KBM-7 (cell line): ENCODE measurements at places on chromosomes 3 and 15.
A peak's percentile ranks its signal among the peaks of the same experiment; 100 is the strongest.

DNA sequence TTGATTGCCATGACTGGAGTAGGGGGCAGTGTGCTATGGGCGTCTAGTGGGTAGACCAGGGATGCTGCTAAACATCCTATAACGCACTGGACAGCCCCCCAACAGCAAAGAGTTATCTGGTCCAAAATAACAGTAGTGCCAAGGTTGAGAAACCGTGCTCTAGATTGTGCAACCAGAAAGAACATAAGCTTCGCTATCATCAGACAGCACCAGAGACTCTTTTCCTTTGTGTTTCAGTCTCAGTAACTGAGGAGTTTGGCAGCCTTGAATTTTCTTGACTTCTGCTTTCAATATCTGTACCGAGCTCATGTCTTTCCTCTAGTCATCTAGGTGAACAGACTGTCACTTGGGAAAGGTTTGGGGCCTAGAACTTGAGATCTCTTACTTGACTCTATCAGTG, 8.8 kb downstream of the ARID3B start:
- no peak for DNase-seq

DNA sequence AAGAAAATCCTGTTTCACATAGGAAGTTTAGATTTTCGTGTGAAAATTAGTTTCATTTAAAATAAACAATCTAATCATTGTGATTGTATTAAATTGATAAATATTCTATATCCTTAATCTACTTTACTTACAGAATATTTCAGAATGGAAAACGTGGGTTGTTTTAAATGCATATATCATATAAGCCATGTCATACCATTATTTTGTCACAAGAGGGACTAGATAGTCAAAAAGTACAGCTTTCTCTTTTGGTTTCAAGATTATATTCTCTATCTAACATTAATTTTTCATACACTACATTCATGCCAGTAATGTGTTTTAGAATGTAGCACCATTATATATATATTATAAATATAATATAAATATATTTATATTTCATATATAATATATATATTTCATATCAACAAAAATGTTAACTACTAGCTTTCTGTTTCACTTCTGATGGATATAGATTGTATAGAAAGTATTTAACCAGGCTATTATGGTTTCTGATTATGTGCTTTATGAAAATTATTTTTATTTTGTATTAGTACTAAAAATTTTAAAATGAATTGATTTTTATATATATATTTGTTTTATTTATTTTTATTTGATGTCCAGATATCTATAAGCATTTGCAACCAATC, 45.3 kb downstream of the OSTN start:
- DNase-seq: peak; percentile 10

DNA sequence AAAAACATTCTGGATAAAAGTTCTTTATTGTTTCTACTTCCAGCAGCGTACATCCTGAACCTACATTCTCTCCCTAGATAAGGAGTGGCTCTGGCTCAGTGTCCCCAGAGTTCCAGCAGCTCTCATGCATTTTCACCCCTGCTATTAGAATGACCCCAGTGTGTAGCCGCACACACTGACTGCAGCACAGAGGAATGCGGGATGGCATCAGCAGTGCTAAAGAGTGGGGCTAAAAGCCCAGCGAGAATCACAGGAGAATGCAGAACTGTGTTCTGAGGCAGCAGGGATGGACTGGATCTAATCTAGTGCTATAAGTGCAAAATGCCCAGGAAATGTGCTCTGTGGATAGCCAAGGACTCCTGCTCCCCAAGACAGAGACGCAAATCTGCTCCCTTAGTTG, 66.4 kb upstream of the TJP1 start:
- no peak for DNase-seq

DNA sequence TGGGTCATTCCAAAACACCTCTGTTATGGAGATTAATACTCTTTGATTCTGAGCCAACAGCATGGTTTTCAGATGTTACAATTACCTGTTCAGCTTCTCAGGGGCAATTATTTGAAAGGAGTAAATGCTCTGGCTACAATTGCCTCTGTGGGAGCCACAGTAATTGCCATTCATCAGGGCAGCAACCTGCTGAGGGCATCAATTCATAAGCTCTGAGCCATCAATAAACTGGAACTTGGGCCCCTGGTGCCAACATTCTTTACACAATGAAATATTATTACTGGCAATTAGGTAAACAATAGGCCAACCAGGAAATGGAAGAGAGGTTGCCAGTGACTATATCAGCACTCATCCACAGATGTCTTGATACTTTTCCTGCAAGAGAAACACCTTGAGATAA, 660.8 kb downstream of the MECOM start:
- DNase-seq: no peak

GRCh38 chr15:26623071-26623470, 149.8 kb downstream of the GABRB3 start:
- DNase-seq: no peak

DNA sequence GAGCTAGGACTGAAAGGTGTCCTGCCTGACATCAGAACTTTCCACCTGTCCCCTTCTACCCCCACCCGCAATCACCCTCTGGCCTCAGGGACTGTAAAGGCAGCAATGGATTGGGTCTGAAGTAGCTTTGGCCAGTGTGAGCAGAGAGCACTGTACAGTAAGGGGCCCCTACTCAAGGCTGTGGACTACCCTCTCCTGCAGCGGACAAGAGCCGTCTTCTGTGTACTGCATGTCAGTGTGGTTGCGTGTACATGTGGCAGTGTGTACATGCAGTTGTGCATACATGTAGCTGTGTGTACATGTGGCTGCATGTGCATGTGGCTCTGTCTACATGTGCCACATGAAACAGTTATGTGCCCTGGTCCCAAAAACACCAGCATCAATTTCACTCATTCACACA, 205.9 kb upstream of the LINGO1 start:
- no peak for DNase-seq

- DNase-seq: peak; percentile 48
These were observed 10.2 kb downstream of the MRPS22 start for GRCh38 chr3:139353920-139354556.

DNA sequence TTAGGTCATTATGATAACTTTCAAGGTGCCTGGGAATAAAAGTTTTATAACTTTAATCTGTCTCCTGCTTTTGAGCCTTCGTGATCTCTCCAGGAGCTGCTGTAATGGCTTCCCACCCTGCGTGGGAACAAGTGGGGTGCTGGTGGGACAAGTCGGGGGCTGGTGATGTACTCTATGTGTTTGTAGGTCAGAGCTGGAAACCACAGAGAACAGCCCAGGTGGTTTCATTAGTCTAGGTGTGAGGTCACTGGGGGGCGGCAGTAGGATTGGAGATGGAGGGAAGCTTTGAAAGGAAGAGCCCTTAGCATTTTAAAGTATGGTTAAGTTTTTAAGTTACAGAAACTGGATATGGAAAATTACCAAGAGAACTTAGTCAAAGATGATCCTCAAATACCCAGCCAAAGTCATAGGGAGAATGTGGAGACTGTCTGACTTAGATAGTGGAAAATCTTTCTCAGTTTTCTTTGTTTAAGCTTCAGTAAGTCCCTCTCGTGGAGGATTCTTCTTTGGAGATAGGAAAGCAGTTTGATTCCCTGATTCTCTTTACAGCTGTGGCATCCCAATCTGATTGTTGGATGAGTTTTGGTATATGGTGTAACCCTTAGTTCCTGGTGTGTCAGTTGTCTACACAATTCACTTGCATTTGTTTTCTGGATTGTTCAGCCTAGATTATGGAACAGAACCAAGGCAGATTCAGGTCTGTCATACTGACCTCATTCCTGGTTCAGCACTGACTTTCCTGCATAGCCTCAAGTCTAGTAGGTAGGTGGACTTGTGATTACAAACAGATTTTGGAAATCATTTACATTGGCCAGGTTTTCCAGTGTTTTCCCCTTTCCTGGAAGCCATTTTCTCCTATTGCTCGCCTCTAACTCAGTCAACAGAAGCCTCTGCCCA, 115.6 kb downstream of the FNDC3B start:
- no peak for DNase-seq

GRCh38 chr3:189325454-189325853, 153.7 kb downstream of the TPRG1 start:
- no peak for DNase-seq

- DNase-seq: no peak
These were observed at the start of gene CAMK1 for GRCh38 chr3:9769426-9770275. CAMK1 (minus strand) TSS chr3:9769947; CDS start chr3:9767749, 2,198 bp downstream.

DNA sequence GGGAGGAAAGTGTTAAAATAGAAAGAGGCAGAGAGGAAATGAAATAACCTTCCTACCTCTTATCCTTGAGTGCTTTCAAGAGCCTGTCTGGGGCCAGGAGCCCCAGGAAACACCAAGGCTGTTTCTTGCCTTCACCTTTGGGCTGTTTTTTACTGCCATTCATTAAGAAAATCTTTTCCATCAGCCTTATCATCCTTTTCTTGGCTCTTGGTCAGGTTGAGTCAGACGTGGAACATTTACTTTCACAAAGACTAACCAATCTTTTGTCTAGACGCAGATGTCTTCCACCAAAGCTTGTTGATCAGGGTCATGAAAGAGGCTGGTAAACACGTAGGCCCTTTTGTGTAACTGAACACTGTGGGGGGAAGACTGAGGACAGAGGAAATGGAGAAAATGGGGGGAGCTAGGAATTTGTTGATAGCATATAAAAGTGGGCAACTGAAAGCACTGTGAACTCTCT, 151.0 kb upstream of the THBS1 start:
- no peak for DNase-seq

DNA sequence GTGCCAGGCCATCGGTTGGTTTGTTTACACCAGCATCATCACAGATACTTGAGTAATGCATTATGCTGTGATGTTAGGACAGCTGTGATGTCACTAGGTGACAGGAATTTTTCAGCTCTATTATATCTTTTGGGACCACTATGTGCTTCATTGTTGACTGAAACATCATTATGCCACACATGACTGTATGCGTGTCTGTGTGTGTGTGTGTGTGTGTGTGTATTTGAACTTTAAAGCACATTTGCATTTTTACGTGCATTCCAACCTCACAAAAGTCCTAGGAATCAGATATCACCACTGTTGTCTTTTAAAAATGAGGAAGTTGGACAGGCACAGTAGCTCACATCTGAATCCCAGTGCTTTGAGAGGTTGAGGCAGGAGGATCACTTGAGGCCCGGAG, 223.0 kb downstream of the TBL1XR1 start:
- DNase-seq: peak; percentile 19

GRCh38 chr3:177104299-177104992, 92.8 kb downstream of the TBL1XR1 start:
- DNase-seq: no peak

DNA sequence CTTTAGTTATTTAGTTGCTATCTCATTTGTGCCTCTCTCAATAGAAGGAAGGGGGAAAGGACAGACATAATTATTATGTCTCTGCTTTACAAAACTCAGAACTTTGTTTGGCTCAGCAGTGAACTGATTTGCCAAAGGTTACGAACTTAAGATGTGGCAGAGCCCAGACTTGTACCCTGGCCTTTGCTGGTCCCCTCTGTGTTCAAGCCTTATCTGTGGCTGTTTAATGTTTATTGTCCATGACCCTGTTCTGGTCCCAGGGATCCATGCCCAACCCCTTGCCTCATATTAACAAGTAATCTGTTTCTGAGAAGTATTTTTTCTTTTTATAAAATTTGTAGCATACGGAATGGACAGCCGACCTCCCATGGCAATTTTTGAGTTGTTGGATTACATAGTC, 10.7 kb downstream of the SNAPC5 start:
- DNase-seq: no peak

- DNase-seq: no peak
These were observed 139.3 kb downstream of the NFKBIZ start for GRCh38 chr3:101988596-101988995.

DNA sequence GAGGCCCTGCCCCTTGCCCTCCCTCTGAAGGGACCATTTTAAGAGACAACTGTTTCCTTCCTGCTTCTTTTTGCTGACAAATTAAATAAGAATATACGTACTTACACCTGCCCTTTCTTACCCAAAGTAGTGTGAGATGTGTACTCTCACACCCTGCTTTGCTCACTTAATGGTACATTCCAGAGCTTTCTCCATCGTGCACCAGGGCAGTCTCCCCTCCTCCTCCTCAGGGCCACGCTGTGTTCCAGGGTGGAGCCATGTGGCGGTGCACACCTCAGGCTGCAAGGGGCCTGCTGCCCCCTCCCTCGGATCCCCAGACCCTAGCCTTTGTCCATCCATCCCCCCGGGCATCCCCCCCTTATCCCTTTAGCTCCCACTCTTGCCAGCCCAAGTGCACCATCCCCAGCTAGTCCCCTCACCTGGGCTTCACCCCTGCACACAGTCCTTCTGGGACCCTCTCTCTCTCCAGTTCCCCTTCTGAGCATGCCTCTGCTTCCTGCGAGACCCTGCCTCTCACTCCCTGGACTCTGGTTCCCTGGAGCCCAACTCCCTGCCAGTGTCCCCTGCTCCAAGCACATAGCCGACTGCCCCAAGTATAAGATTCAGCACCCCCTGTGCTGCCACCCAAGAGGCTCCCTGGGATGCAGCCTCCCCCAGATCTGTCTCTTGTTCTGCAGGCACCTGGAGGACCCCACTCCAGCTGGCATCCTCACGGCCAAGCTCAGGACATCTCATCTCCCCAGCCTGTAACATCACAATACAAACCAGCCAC, 89.5 kb upstream of the IQSEC1 start:
- DNase-seq: no peak

DNA sequence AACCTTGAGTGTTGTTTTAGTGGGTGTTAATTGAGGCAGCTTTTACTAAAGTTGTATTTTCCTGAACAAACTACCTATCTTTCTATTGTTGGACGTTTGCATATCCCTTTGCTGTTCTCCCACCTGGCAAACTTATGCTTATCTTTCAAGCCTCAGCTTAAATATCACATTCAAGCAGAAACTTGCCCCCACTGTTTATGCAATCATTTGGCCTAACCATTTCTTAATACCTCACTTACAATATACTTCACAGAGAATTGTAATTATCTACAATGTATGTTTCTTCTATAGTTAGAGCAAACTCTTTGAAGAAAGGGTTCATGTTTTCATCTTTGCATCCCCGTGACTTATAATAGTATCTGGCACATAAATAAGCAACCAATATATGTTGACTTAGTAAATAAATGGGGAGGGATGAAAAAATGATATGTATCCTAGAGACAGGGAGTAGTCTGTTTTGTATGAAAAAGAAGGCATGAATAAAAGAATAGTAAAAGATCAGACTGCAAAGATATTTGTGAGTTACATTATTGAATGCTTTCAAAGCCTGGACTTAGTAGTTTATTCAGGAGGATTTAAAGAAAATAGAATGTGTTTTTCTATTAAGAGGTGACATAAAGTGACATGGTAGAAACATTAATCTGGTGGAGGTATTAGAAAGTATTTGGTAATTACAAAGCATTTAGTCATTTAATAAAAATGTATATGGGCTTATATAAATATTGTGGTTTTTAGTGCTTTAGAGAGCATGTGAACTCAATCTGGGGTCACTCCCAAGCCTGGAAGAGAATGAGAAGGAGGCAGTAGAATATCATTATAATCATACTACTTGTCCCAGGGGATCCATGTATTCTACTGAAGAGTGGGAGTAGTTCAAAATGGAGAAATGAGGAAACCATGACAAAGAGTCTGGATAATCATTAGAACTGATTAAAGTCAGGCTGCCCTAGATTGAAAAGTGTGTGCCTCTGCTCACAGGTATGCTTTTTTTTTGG, 60.0 kb upstream of the DCBLD2 start:
- DNase-seq: no peak

DNA sequence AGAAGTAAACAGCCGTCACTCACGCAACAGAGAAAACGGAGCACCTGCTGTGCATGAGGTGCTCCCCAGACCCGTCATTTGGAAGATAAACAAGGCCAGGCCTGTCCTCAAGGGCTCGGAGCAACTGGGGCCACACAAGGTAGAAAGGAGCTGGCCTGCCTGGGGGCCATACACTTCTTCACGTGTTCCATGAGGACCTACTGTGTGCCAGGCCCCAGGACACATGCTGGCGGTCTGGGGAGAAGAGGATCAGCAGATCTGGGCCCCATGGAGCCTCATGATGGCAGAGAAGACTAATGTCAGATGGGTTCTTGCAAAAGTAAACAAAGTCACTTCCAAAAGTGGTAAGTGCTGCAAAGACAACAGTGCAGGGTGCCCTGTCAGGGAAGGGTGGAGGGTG, 14.3 kb downstream of the WNT7A start:
- DNase-seq: no peak
